ENCODE measurements at places on chromosomes 1 and 21.
A peak's percentile ranks its signal among the peaks of the same experiment; 100 is the strongest.

GRCh38 chr1:236774926-236775325 lies 20.2 kb upstream of the MTR start:
- DNase-seq = peak; percentile 10

DNA sequence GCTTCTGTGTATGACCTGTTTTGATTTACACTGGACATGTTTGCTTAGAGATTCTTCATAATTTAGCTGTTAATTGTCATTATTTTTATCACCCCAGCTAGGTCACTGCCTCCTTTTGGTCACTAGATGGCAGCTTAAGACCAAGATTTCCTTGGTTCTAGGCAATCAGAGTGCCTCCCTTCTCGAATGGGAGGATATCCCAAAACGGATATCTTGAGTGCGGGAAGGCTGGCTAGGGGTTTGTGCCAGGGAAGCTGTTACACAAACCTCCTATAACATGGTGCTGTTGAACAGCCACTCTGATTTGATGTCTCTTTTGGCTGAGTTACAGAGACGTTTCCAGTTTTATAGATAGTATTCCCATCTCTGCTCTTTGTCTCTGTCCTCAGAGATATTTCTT lies 283.5 kb downstream of the S1PR1 start:
- DNase-seq = no peak

DNA sequence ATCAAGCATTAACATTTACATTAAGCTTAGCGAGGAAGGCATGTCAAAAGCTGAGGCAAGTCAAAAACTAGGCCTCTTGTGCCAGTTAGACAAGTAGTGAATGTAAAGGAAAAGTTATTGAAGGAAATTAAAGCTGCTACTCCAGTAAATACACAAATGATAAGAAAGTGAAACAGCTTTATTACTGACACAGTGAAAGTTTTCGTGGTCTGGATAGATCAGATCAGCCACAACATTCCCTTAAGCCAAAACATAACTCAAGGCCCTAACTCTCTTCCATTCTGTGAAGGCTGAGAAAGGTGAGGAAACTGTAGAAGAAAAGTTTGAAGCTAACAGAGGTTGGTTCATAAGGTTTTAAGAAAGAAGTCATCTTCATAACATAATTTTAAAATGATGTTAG lies 131.9 kb downstream of the VAV3 start:
- no peak for DNase-seq

- no peak for DNase-seq
Observed at GRCh38 chr1:193681422-193681821, 495.0 kb upstream of the B3GALT2 start.

- DNase-seq = no peak
Observed at GRCh38 chr1:67005068-67005467, 48.9 kb downstream of the SLC35D1 start.

DNA sequence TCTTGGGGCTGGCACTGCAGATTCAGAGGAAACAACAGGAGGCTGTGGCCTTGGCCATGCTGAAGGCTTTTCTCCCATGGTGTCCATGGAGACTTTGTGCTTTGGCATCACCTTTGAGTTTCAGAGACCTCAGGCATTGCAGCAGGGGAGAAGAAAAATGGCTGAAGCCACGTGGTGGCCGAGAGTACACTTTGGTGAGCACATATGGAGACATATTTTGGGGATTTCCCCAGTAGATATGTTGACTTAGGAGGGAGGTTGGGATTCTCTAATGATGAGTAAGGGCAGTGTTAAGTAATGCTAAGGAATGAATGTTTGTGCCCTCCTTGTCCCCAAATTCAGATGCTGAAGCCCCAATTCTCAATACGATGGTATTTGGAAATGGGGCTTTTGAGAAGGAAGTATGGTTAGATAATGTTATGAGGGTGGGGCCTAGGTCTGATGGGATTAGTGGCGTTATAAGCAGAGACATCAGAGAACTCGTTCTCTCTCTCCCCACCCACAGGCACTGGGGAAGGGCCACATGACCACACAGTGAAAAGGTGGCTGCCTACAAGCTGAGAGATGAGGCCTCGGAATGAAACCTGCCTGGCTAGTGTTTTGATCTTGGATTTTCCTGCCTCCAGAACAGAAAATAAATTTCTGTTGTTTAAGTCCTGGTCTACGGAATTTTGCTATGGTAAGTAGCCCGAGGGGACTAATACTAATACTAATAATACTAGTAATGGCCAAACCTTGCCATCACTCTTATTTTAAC lies 98.6 kb downstream of the TBX19 start:
- no peak for DNase-seq

All from GF-D8 (cell line).